ENCODE measurements at places on chromosomes 13 and 19. TPM values are rescaled to one million over a fixed set of nuclear protein-coding genes. Genes with fewer than 3 reads are reported as not detected.

GRCh38 chr19:45102481-45102880 lies 9.5 kb downstream of the PPP1R37 start:
- DNase-seq, result no peak
- H3K4me1 ChIP-seq, result peaks cover 17% of the 10 kb centered on the region

GRCh38 chr13:31174018-31174417 lies 12.3 kb upstream of the HSPH1 start:
- H3K4me1 ChIP-seq, result no peaks in the 10 kb centered on the region
- no peaks in the 10 kb centered on the region for H3K36me3 ChIP-seq
- no peak overlapping the region for H3K4me3 ChIP-seq
- DNase-seq, result no peak
- H3K27me3 ChIP-seq, result no peaks in the 10 kb centered on the region
- no peak overlapping the region for H3K27ac ChIP-seq

DNA sequence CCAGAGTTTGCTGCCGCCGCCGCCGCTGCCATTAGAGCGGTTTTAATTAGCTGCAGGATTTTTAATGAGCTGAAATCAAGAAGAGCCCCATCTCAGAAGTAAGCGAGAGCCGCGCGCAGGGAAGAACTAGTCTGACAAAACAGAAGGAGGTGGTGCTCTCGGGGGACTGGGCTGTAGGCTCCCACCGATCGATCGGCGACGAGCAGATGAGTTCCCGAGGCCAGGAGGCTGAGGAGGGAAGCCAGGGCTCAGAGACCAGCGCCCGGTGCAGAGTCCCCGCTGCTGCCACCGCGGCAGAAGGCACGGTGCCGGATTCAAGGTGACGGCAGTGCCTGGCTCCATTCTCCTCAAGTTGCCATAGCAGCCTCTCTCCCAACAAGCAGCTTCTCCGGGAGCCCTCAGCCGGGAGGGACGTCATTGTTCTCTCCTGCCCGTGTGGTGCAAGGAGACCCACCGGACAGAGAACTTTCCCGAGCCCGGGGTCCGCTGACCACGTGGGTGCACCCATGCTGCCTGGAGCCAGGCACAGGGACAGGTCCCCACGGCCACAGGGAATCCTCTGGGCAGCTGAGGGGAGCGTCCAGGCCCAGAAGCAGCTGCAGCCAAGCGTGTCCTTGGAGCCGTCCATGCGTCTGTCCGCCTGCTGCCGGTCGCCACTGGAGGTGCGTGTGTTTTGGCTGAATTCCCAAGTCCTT lies 62.9 kb downstream of the CHST8 start:
- H3K4me1 ChIP-seq, result no peaks in the 10 kb centered on the region
- no peaks in the 10 kb centered on the region for H3K27me3 ChIP-seq
- no peak overlapping the region for H3K27ac ChIP-seq
- DNase-seq, result no peak
- H3K36me3 ChIP-seq, result no peaks in the 10 kb centered on the region
- H3K4me3 ChIP-seq, result peak overlapping the region; percentile 47

DNA sequence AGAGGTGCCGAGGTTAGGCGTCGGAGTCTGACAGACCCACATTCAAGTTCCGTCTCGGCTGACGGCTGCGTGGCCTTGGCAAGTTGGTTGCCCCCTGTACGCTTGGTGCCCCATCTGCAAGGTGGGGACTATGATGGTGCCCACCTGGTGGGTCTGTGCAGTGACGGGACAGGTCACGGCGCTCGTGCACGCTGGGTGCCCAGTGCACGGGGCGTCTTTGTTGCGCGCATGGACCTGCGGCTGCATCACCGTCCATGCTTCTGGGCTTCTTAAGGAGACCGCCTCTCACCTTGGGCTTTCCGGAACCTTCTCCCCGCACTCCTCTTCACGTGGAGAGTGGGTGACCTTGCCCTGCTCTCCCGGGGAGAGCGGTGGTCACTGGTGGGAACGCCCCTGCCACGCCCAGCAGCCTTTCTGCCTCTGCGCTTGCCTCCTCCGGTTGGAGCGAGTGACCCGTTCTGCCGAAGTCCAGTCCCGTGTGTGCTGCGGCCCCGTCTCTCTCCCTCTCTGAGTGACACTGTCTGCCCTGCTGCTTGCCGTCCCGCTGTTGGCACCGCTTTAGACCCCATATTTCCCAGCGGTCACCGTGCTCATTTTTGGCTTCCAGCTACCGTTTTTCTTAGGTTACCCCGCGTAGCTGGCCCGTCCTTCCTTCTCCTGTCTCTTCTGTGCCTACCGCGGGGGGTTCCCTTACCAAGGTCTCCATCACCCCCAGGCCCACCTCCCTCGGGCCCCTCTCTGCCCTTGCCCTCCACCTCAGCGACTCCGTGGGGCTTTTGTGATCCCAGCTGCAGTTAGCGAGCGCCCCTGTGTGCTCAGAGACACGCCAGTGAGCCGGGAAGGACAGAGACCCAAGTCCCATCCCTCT lies 6.4 kb downstream of the ATP11A start:
- no peak overlapping the region for H3K4me3 ChIP-seq
- H3K36me3 ChIP-seq, result no peaks in the 10 kb centered on the region
- DNase-seq, result no peak
- H3K27ac ChIP-seq, result no peak overlapping the region
- peaks cover 6% of the 10 kb centered on the region for H3K27me3 ChIP-seq

- no peaks in the 10 kb centered on the region for H3K27me3 ChIP-seq
- no peak overlapping the region for H3K27ac ChIP-seq
- peak; percentile 34 for DNase-seq
- H3K4me1 ChIP-seq, result no peaks in the 10 kb centered on the region
Measured at GRCh38 chr19:14305706-14306105, 75.5 kb upstream of the ADGRE5 start.

GRCh38 chr13:48549658-48550057 lies 16.8 kb upstream of the RCBTB2 start:
- DNase-seq, result no peak
- no peak overlapping the region for H3K27ac ChIP-seq
- H3K36me3 ChIP-seq, result no peaks in the 10 kb centered on the region
- no peaks in the 10 kb centered on the region for H3K4me1 ChIP-seq
- H3K4me3 ChIP-seq, result no peak overlapping the region

GRCh38 chr19:8827277-8827676 lies 4.8 kb downstream of the ZNF558 start:
- H3K4me1 ChIP-seq, result no peaks in the 10 kb centered on the region
- no peak overlapping the region for H3K27ac ChIP-seq
- H3K27me3 ChIP-seq, result no peaks in the 10 kb centered on the region
- H3K4me3 ChIP-seq, result no peak overlapping the region
- no peak for DNase-seq

DNA sequence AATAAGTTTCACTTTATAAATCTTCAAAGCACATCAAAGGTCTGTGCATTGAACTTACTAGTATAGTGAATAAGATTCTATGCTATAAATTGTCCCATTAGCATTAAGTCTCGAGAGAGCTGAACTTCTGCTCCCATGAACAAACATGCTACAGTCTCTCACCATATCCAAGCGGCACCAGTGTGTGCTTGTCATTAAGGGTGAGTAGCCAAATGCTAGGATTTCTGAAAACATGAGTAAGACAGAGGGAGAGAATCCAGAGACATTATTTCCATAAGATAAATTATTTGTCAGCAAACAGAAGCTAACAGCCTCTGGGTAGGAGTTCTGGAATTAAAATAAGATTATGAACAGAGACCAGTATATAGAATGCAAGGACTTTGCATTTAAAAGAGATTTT lies 2882.5 kb downstream of the PCDH9 start:
- H3K4me1 ChIP-seq, result no peaks in the 10 kb centered on the region
- no peak for DNase-seq
- no peak overlapping the region for H3K4me3 ChIP-seq
- H3K27me3 ChIP-seq, result no peaks in the 10 kb centered on the region
- H3K27ac ChIP-seq, result no peak overlapping the region

DNA sequence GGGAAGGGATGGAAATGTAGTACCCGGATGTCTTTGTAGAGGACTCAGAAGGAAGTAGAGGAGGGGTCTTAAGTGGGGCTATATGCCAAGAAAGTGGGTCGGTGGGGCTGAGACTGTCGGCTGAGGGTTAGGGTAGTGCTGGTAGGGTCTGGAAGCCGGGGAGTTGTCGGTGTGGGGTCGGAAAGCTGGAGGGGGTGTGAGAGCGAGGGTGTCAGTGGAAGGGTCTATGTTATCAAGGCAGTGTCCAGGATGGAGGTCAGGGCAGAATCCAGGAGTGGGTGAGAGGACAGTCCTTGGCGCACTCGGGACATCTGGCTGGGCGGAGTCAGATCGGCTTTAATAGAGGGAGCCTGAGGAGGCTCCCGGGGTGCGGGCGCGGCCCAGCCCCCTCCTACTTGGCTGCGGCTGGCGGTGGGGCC lies 1.7 kb downstream of the HSPB6 start:
- H3K27ac ChIP-seq, result no peak overlapping the region
- DNase-seq, result peak; percentile 21
- peaks cover 4% of the 10 kb centered on the region for H3K4me1 ChIP-seq

GRCh38 chr19:54155694-54156093 lies 3.8 kb downstream of the LENG1 start:
- peak; percentile 61 for DNase-seq
- H3K27me3 ChIP-seq, result no peaks in the 10 kb centered on the region
- H3K4me1 ChIP-seq, result peaks cover 5% of the 10 kb centered on the region

GRCh38 chr13:84684804-84685203 lies 802.5 kb upstream of the SLITRK1 start:
- no peak overlapping the region for H3K4me3 ChIP-seq
- no peaks in the 10 kb centered on the region for H3K36me3 ChIP-seq
- no peaks in the 10 kb centered on the region for H3K4me1 ChIP-seq
- no peaks in the 10 kb centered on the region for H3K27me3 ChIP-seq

- no peak overlapping the region for H3K4me3 ChIP-seq
- DNase-seq, result no peak
- no peak overlapping the region for H3K27ac ChIP-seq
Measured at GRCh38 chr19:30070968-30071632, 129.1 kb downstream of the URI1 start.

DNA sequence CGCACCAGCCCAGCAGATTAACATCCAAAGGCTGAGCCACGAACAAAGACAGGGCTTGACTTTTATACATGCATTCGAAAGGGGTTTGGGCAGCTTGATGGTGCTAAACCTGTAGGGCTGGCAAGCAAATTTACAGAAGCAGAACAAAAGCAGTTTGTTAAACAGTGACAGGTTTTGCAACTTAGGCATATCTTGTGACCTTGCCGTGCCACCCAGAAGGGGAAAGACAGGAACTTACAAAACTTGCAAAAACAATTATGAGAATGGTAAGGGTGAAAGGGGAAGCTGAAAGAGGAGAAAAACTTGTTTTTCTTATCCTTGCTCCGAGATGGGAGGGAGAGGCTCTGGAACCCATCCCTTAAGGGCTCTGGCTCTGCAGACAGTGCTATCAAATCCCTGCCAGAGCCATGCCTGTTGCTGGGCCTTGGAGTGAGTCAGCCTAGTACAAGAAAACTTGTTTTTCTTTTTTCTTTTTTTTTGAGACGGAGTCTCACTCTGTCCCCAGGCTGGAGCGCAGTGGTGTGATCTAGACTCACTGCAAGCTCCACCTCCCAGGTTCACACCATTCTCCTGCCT lies 1325.2 kb upstream of the PRR20A start:
- no peak overlapping the region for H3K27ac ChIP-seq
- H3K27me3 ChIP-seq, result no peaks in the 10 kb centered on the region
- no peak for DNase-seq
- H3K4me1 ChIP-seq, result no peaks in the 10 kb centered on the region
- H3K36me3 ChIP-seq, result peaks cover 9% of the 10 kb centered on the region

DNA sequence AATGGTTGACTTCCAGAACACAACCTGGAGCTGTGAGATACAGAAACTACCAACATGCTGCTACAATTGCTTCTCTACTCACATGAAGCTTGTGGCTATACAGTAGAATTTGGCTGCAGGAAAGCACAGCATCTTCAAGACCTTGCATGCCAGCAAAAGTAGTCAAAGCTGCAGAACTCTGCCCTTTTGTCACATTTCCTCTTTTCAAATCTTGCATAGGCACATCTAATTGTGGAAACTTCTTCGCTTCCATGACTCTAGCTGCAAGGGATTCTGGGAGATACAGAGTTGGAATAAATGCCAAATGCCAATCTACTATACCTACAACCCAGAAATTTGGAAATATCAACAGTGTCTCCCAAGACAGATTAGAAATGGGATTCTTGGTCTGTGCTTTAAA lies 462.2 kb downstream of the FOXO1 start:
- no peak overlapping the region for H3K27ac ChIP-seq
- H3K4me1 ChIP-seq, result no peaks in the 10 kb centered on the region
- DNase-seq, result no peak
- H3K4me3 ChIP-seq, result no peak overlapping the region
- H3K27me3 ChIP-seq, result no peaks in the 10 kb centered on the region

- H3K36me3 ChIP-seq, result no peaks in the 10 kb centered on the region
- H3K4me3 ChIP-seq, result no peak overlapping the region
- DNase-seq, result no peak
- no peaks in the 10 kb centered on the region for H3K4me1 ChIP-seq
- no peak overlapping the region for H3K27ac ChIP-seq
Measured at GRCh38 chr13:30607908-30608307, 9.8 kb upstream of the USPL1 start.

GRCh38 chr13:75480671-75481175 lies 1.2 kb downstream of the TBC1D4 start:
- H3K4me3 ChIP-seq, result peak overlapping the region; percentile 72
- H3K27me3 ChIP-seq, result peaks cover 14% of the 10 kb centered on the region
- no peak overlapping the region for H3K27ac ChIP-seq
- H3K36me3 ChIP-seq, result no peaks in the 10 kb centered on the region

- H3K27me3 ChIP-seq, result no peaks in the 10 kb centered on the region
- H3K4me3 ChIP-seq, result no peak overlapping the region
- DNase-seq, result peak; percentile 79
- H3K36me3 ChIP-seq, result no peaks in the 10 kb centered on the region
- H3K27ac ChIP-seq, result peak overlapping the region; percentile 96
Measured at GRCh38 chr13:112733112-112733511, 43.3 kb downstream of the ATP11A start.

- H3K4me1 ChIP-seq, result peaks cover 8% of the 10 kb centered on the region
- peak overlapping the region; percentile 84 for H3K27ac ChIP-seq
- DNase-seq, result no peak
- no peaks in the 10 kb centered on the region for H3K36me3 ChIP-seq
Measured at GRCh38 chr13:41961466-41961760, 504 bp upstream of the VWA8 start.

- DNase-seq, result peak; percentile 46
- H3K4me3 ChIP-seq, result no peak overlapping the region
- H3K27ac ChIP-seq, result no peak overlapping the region
- no peaks in the 10 kb centered on the region for H3K27me3 ChIP-seq
Measured at GRCh38 chr13:70125693-70126092, 17.4 kb upstream of the KLHL1 start.

GRCh38 chr19:45222724-45223123 lies 22.5 kb downstream of the EXOC3L2 start:
- no peak overlapping the region for H3K4me3 ChIP-seq
- no peaks in the 10 kb centered on the region for H3K36me3 ChIP-seq
- H3K4me1 ChIP-seq, result peaks cover 13% of the 10 kb centered on the region
- H3K27me3 ChIP-seq, result peaks cover 15% of the 10 kb centered on the region
- no peak for DNase-seq

- no peaks in the 10 kb centered on the region for H3K4me1 ChIP-seq
- no peaks in the 10 kb centered on the region for H3K27me3 ChIP-seq
- peaks cover 7% of the 10 kb centered on the region for H3K36me3 ChIP-seq
- no peak overlapping the region for H3K4me3 ChIP-seq
- DNase-seq, result peak; percentile 86
- H3K27ac ChIP-seq, result no peak overlapping the region
Measured at GRCh38 chr13:41085961-41086585, 24.8 kb downstream of the WBP4 start.

Gene NPHS1
- 1.0 TPM for total RNA-seq

Gene LILRA2
- total RNA-seq, result not detected

Gene ZNF439
- 11.7 TPM for total RNA-seq

Gene KIR2DL4
- not detected for total RNA-seq

Gene ZNF846
- 4.2 TPM for total RNA-seq

Gene GFY
- not detected for total RNA-seq

Gene CALR3
- not detected for total RNA-seq

Gene N4BP2L1
- 4.1 TPM for total RNA-seq

Gene SACS
- 60.6 TPM for total RNA-seq

Gene CEACAM16
- not detected for total RNA-seq

Gene AMER2
- total RNA-seq, result 0.62 TPM

Gene ZNF497
- total RNA-seq, result 1.0 TPM

Gene EXOC3L2
- 0.35 TPM for total RNA-seq

Gene BRCA2
- total RNA-seq, result 28.6 TPM
